MCF 10A (cell line): ENCODE measurements at places on chromosomes 5 and 9. TPM values are rescaled to one million over a fixed set of nuclear protein-coding genes. Genes with fewer than 3 reads are reported as not detected.

Gene SAXO1
- total RNA-seq = not detected in 2 replicates

Gene ADAMTS13
- total RNA-seq = 4.1 and 6.1 TPM in 2 replicates

DNA sequence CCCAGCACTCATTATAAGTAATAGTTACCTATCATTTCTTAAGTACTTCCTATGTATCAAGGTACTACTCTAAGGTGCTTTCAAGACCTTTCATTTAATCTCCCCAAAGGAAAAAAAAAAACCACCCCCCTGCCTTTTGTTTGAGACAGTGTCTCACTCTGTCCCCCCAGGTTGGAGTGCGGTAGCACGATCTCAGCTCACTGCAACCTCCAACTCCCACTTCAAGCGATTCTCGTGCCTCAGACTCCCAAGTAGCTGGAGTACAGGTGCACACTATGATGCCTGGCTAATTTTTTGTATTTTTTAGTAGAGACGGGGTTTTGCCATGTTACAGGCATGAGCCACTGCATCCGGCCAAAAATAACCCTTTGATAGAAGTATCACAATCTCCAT is 29.9 kb downstream of the SERINC5 start:
- H3K27me3 ChIP-seq = no peaks in the 10 kb centered on the region
- no peak for DNase-seq
- no peaks in the 10 kb centered on the region for H3K36me3 ChIP-seq
- no peak overlapping the region for H3K27ac ChIP-seq
- H3K4me1 ChIP-seq = peaks cover 4% of the 10 kb centered on the region
- no peak overlapping the region for H3K4me3 ChIP-seq

- H3K27ac ChIP-seq = no peak overlapping the region
- no peak overlapping the region for H3K4me3 ChIP-seq
Observed at GRCh38 chr5:149406203-149406978, 27.3 kb upstream of the IL17B start.

DNA sequence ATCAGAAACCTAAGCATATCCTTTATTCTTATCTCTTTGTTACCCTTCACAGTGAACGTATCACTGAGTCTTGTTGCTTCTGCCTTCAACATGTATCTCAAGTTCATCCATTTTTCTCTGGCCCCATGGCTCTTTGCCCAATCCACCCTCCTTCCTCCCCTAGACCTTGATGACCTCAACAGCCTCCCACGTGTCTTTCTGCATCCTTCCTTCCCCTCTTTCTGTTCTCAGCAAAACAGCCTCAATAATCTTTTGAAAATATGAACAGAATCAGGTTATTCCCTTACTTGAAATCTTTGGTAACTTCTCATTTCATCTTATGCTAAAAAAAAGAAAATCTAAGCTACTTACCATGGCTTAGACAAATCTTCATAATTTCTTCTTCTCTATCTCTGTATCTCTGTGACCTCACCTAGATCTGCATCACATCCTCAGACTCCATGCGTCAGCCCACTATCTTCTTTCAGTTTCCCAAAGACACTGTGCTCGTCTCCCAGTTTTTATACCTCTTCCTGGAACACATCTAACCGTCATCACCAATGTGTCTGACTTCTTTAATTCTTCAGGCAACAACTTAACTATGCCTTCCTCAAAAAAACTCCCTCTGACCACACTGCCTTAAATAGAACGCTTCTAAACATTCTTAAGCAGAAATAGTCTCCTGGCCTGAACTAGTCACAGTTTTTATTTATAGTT is 208.0 kb downstream of the PARP8 start:
- peaks cover 55% of the 10 kb centered on the region for H3K27me3 ChIP-seq
- H3K27ac ChIP-seq = no peak overlapping the region
- no peaks in the 10 kb centered on the region for H3K36me3 ChIP-seq
- H3K4me1 ChIP-seq = no peaks in the 10 kb centered on the region
- H3K4me3 ChIP-seq = no peak overlapping the region
